ENCODE measurements at places on chromosomes 3 and 15.

DNA sequence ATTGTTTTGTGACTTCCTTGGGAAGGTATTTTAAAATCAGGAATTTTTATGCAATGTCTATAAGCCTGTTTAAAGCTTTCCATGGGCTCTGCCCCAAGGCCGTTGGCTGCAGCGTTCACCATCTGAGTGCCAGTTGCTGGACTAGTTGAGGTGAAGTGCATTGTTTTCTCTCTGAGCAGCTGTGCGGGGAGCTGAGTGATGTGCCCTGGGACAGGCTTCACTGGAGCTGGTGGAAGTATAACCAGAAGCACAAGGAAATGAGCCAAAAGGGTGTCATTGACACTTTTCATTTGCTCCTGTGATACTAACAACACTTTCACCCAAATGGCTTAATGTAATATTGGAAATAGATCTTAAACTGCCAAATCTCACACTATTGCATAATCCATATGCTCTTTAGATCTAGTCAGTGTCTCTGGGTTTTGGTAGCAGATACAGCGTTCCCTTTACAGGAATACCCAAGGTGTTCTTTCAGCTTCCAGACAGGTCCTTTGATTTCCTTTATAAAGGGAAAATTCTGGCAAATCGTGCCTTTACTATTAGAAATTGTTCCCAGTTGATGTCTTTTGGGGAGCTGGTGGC lies 29.2 kb downstream of the APH1B start:
- no peak for DNase-seq

DNA sequence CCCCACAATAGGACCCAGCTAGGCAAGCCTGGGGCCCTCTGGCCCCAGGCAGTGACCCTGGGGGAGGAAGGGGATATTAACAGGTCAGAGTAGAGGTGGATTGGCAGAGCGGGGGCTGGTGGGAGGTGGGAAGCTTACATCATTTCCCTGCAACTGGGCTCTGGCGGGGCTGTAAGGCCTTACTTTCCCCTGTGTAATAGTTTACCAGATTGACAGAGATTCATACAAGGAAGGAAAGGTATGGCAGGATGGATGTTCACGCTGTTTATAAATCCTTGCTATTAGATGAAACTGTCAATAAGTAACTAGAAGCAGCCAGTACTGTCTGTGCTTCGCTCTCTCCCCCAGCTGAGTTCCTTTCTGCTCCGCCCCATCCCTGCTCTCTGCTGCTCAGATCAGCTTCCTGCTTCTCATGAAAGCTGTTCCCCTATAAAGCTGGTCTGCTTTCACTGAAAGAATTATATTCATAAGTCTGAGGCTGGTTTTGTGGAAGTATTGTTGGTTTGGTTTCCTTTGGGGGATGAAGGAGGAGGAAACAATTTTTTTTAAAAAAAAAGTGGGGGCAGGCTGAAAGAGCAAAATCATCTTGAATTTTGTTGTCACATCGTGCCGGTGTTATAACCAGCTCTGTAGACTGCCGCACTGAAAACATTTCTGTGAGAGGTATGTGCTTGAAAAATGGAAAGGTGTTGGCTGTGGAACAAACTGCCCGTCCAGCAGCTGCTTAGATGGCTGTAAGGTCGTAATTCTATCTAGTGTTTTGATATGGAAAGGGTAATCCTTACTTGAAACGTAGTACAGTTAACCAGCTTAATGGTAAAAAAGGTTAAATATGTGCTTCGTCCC lies 76.4 kb downstream of the BBX start:
- DNase-seq: peak; percentile 64

- DNase-seq: no peak
Observed at GRCh38 chr3:110569073-110569472, 502.5 kb upstream of the NECTIN3 start.

- no peak for DNase-seq
Observed at GRCh38 chr3:122366379-122366749, 16.7 kb downstream of the MIX23 start.

DNA sequence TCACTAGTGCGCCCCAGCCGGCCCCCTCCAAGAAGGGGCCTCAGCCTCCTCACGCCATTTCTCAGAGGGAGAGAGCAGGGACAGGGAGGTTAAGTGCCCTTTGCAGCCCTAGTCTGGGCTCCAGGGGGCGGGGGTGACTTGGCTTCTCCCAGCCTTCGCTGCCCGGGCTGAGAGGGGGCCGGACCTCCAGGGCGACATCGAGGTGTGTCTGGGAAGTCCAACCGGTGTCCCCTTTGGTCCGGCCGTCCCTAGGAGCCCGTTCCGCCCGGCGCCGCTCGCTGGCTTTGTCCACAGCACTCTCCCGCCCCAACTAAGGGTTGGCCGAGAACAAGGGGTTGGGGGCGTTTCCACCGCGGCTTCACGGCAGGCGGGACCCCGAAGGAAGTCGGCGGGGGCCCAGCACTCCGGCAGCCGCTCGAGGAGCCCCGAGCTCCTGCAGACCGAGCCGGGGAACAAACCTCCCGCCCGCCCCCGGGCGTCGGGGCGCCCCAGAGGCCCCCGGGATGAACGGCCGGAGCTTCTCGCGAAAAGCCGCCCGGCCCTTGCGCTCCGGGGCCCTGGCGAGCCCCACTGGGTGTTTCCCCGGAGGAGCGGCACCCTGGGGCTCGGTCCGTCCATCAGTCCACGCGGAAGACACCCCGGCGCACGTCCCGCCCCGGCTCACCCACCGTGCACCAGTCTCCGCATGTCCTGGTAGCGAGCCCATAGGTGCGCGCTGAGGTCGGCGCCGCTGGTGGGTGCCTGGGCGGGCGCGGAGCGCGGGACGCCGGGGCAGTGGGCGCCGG lies 627 bp downstream of the NT5DC2 start:
- no peak for DNase-seq

- DNase-seq: peak; percentile 11
Observed at GRCh38 chr3:66572090-66572675, 71.4 kb upstream of the LRIG1 start.

DNA sequence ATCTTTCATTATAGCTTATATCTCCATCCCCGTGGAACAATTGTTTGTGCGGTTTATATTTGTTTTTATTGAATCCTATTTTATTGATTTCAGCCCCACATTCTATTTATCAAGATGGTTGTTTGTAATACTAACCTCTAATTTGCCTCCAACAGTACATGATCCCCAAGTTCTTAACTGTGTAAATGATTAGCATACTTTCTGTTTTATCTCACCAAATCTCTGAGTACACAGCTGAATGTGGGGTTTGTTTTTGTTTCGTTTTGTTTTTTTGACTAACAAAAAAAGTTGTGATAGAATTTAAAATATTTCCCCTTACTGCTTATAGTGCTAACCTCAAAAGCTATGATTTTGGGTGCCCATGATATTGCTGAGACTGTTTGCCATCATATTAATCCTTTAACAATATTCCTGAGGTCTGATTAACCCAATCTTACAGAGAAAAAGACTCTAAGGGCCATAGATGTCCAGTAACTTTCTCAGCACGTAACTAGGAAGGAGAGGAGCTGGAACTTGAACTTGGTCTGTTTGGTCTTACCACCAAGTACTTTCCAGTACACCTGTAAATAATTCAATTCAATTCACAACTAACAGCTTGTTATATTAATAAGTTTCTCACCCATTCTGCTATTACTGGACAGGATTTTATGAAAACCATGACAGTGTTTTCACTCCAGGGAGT lies 789.8 kb downstream of the TUSC7 start:
- no peak for DNase-seq

DNA sequence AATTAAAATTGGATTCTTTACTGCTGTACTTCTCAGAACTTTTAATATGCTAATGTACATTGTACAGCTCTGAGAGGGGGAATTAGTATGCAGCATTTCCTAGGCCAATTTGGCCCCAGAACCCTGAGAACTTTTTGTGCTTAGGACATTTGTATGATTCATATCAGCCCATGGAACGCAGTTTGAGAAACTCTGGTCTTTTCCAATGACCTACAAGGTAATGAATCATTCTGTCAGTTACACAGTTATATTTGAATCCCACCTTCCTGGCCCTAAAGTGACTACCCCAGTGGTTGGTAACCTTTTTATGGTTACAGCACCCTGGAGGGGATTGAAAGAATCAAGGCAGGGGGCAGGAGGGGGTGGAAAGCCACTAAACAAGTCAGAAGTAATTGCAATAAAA lies 25.6 kb upstream of the KBTBD12 start:
- no peak for DNase-seq

GRCh38 chr15:39583596-39584265 lies 2.9 kb downstream of the THBS1 start:
- DNase-seq: peak; percentile 20

- no peak for DNase-seq
Observed at GRCh38 chr3:128983293-128984069, 10.4 kb downstream of the CFAP92 start.

GRCh38 chr3:71652781-71653413 lies 69.4 kb upstream of the FOXP1 start:
- peak; percentile 18 for DNase-seq

- DNase-seq: no peak
Observed at GRCh38 chr3:19488939-19489338, 340.6 kb downstream of the KCNH8 start.

GRCh38 chr15:39668457-39668856 lies 87.6 kb downstream of the THBS1 start:
- DNase-seq: no peak

GRCh38 chr3:171384101-171384891 lies 75.9 kb downstream of the TNIK start:
- no peak for DNase-seq

DNA sequence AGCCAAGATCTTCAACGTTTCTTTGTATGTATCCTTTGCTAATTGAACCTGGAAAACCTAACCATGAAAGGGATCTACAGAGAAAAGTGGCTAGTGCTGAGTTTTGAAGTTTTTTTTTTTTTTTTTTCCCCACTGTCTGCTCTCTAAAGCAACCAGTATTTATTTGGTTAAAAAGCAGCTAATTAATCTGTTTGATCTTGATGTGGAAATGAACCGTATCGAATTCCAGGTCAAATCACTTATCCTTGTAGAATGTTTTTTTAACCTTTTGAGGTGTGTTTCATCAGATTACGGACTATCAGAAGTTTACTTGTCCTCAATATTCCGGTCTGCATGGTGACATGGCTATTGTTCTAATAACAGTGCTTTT lies 117.2 kb downstream of the FNDC3B start:
- DNase-seq: no peak

DNA sequence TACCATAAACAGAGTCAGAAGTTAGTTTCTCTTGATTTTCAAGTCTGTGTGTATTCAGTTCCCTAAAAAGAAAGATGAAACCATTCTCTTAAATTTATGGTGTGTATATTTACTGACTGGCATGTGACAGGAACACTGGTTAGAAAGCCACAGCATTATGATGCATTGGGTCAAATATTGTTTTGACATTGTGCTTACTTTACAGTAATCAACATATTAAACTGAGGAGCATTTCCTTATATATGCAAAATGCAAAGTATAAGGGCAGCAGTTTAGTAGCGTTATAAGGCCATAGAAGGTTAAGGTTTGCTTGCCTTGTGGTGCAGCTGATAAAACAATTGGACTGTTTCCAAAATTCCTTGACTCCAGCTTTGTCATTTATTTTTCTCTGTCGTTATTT lies 72.9 kb downstream of the EPHA3 start:
- DNase-seq: no peak

- no peak for DNase-seq
Observed at GRCh38 chr3:86890741-86891396, 100.1 kb downstream of the VGLL3 start.

DNA sequence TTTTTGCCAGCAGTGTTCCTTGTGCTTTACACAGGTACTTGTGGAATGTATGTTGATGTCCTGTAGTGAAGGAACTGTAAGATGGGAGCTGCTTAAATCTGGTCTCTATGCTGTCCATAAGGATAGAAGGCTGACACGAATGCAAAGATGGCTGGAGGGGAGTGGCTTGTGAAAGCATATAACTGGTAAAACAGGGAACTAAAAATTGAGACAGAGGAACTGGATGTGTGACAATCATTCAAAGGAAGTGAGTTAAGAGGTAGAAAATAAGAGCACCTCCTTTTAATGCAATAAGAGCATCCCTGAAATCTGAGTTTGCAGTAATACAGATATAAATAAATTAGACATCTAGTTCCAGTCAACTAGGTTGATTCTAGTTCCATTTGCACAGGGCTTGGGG lies 35.2 kb downstream of the RNF13 start:
- DNase-seq: no peak

Data from WERI-Rb-1 (cell line).